ELR (cell line): ENCODE measurements at places on chromosomes 3 and 15.

DNA sequence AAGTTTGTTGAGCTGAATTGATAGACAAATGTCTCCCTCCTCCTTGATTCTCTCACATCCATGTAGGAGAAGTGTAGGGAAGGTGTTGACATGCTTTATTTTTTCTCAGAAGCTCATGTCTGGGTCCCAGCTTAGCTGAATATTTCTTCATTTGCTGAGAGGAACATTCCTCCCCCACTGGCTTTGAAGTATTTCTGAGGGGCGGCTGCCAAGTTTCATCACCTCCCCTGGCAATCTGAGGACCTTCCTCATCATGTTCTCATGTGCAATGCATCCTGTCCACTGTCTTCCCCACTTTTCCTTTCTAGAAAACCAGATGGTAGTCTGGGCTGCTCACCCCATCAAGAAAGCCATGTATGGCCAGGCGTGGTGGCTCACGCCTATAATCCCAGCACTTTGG lies 168.9 kb upstream of the RGMA start:
- DNase-seq, result no peak

DNA sequence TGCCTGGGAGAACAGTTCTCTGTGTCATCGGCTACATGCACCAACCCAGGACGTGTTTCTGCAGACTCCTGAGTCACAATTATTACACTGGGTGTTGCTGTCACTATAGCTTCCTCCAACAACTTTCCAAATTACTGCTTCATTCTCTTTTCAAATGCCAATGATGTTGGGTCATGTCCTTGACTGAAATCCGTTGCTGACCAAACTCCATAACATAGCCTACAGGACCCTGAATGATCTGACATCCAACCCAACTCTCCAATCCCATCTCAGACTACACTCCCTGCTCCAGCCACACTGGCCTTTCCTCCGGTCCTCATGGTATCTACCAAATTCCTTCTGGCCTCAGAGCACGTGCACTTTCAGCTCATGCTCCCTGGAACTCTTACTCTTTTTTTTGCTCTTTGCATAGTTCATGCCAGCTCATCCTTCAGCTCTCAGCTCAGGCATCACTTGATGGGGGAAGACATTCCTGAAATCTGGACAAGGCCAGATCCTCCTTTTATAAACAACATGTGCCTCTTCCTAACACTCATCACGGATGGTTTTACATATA lies 108.8 kb upstream of the PTPRG start:
- DNase-seq, result peak; percentile 52

- no peak for DNase-seq
Measured at GRCh38 chr15:54576298-54576935, 598.2 kb downstream of the UNC13C start.

- DNase-seq, result no peak
Measured at GRCh38 chr3:120752865-120753264, 10.3 kb downstream of the GTF2E1 start.

DNA sequence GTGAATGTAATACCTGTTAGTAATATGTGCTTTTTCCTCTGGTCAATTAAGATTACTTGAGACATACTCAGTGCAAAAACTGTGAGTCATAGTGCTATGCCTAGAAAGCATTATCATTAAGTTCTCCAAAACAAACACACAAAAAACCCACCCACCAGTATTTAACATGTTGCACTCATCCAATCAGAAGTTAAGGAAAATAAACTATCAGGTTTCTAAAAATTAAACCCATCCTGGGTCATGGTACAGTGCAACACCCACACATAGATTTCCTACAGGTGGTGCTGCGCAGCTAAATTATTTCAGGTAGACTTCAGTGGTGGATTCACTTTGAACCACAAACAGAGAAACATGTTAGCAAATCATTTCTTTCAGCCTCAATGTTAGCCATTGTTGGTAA lies 264.4 kb upstream of the VEPH1 start:
- DNase-seq, result peak; percentile 22

GRCh38 chr15:76954744-76955143 lies 23.2 kb downstream of the RCN2 start:
- no peak for DNase-seq

- no peak for DNase-seq
Measured at GRCh38 chr3:121430664-121431215, 115.0 kb downstream of the POLQ start.

DNA sequence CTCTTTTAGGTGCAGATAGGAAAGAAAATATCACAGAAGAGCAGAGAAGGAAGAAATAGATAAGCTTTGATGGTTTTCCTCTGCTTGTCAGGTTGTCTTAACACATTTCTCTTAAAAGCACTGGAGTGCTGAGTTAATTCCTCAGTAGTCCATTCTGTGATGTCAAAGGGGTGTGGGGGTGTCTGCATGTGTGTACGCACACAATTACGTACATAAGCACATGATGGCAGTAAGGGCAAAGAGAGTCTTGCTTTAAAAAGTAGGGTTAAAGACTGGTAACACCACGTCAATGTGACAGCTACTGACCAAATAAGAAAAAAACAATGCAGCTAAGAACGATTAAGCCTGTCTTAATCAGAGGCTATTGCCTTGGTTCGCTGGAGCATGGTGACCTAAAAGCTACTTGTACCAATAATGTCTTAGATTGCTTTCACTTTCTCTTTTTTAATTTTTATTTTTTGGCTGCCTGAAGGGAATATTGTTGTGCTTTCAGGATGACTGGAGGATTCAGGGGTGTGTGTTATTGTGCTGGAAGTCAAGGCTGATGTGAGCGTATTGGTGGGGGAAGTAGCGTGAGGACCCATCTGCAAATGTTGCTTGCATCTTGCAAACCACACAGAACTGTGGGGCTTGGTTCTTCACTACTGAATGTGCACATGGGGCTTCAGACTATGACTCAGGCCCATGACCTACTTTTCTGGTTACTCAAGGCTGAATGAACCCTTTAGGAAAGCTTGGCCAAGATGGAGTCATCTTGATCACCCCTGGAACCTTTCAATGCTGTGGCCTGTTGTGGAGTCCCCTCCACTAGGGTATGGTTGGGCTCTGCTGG lies 417.8 kb upstream of the TPM1 start:
- peak; percentile 62 for DNase-seq

DNA sequence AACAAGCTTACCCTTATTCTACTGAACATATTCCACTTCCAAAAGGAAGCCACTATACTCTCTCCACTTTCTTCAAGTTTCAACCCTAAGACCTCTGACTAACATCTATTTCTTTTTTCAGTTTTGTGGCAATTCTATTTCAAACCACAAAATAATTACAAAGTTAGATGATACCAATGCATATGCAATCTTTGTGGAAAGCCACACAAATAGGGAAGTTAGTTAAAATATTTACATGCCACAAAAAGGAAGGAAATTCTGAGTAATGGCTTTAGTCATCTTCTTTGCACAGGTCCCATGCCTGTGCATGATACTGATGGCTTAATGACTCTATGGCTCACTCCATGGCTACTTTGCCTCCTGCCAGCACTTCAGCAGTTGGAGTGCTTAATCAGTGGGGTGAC lies 57.0 kb upstream of the MCTP2 start:
- no peak for DNase-seq

- DNase-seq, result no peak
Measured at GRCh38 chr3:37320276-37320675, 145.9 kb upstream of the LRRFIP2 start.

DNA sequence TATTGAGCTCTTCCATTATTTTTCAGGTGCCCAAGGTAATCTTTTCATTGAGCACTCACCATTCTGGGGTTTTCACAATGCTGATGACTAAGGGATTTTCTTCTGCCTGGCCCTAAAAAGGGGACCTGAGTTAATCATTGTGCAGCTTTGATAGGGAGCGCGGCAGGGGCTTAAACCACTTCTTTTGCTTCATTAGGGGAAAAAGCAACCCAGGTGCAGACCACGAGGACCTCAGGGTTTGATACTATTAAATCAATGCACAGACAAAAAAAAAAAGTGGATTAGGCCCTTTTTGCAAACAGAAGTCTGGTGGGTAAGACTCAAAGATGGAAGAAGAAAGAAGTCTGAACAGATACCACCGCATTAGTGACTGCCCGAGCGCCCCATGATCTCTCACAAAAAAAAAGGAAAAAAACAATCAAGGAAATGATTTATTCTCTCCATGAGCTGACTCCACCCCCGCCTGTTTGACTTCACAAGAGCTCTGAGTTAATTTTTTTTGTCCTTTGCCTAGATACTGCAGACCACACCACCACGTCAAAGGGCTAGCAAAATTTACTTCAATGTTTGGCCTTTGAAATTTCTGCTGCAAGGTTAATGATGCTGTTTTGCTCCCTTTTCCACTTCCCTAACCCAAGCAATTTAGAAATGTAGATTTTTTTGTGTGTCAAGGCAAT lies 78.0 kb upstream of the FEZF2 start:
- DNase-seq, result no peak

- DNase-seq, result peak; percentile 44
Measured at GRCh38 chr3:31448035-31448881, 84.5 kb upstream of the STT3B start.

DNA sequence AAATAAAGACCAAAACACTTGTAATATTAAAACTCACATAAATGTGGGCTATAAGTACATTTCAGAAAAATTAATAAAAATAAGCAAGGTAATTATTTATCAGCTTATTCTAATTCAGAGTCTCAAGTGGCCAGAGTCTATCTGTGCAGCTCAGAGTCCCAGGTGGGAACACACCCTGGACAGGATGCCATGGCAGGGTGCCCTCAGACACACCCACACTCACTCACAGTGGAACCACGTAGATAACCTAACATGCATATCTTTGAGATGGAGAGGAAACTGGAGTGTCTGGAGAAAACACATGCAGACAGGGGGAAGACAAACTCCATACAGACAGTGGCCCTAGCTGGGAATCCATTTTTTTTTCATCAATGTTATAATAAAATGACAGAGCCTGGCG lies 37.2 kb downstream of the FSIP1 start:
- DNase-seq, result no peak

DNA sequence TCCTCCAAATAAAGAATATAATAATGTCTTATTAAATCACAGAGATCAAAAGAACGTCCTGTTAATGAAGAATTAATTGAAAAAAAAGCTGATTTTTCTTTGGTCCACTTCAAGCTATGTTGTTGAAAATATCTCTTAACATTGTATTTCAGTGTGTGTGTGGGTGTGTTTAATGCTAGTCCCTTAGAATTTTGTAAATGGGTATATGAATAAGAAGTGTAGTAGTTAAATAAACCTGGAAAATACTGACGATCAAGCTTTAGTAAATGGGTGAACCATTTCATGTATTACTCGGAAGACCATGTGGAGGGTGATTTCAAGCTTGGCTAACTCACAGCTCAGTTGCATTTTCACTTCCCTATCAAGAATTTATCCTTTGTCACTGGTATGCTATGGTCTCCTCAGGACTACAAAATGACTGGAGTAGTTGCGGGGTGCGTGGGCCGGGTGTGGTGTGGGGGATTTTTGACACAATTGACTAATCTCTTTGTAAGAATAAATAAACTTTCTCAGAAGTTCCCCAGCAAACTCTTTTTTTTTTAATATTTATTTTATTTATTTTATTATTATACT lies 586.4 kb downstream of the GRM7 start:
- no peak for DNase-seq

DNA sequence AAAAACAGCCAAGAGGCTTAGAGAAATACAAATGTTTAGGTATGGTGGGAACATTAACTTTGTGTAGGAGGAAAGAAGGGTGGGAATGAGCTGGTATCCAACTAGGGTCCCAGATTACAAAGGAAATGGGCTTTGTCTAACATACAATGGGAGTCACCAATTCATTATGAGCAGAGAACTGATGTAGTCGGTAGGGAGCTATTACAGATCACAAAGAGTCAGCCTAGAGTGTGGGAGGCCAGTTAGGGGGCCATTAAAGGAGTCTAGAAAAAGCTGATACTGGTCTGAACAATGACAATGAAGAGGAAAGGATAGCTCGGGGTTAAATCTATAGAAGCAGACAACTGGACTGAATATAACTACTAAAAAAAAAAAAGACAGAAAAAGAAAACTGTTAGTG lies 15.5 kb downstream of the ANO10 start:
- no peak for DNase-seq

DNA sequence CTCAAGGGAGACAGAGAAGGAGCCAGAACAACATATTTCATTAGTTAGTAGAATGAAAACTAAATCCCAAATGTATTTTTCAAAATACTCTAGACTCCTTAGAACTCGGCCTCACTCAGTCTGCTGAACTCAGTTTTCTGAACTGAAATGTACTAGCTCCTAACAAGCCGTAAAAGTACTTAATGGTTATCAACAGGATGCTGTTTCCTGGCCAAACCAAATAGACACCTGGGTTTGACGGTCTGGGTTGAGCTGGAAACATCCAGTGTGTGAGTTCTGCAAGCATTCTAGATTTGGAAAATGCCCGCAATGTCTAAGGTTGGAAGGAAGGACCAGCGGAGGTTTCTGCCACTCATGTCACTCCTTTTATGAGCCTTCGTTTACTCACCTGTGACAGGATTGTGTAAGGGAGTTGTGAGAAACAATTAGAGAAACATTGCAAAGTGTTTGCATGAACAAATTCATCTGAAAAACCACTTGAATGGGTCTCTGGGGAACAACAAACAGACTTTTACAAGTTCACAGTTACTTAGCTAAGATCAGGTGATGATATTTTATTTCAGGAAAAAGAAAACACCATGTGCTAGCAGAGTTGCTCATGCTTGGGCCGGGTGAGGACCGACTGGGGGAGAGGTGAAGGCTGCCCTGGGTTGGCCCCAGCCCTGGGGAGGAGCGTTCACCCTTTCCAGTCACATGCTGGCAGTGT lies 151.0 kb downstream of the ALDH1A2 start:
- DNase-seq, result no peak

GRCh38 chr3:153442386-153442785 lies 280.4 kb downstream of the RAP2B start:
- DNase-seq, result no peak

GRCh38 chr15:80162059-80162554 lies 9.3 kb downstream of the FAH start:
- DNase-seq, result no peak

- no peak for DNase-seq
Measured at GRCh38 chr3:59609657-59610348, 560.0 kb upstream of the CFAP20DC start.

GRCh38 chr15:45331972-45332371 lies 46.4 kb downstream of the GATM start:
- no peak for DNase-seq

- no peak for DNase-seq
Measured at GRCh38 chr3:112167758-112168157, 34.7 kb upstream of the GCSAM start.

GRCh38 chr15:39167164-39168058 lies 413.5 kb upstream of the THBS1 start:
- no peak for DNase-seq

DNA sequence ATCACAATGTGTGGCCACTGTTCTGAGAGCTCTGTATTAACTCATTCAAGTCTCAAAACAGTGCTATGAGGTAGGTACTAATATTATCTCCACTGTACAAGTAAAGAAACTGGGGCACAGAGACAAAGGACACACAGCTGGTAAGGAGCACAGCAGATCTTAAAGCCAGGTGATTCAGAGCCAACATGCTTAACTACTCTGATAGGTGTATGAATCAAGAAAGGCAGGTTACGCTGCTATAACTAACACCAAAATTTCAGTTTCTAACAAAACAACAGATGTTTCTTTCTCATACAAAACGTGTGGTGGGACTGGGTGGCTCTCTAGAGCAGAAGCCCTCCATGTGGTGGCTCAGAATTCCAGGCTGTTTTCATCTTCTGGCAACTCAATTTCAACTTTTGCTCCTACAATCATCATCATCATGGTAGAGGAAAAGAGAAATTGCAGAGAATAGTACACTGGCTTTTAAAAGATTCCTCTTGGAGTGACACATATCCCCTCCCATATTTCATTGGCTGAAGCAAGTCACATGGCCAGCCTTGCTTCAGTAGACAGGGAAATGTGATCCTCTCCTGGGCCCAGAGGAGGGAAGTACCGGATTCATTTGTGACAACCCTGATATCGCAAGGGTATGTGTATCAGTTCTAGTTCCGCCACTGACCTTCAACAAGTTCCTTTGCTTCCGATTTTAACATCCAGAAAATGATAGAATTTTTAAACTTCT lies 126.2 kb upstream of the PTX3 start:
- peak; percentile 5 for DNase-seq
